Pulmonary artery endothelial cell (primary cell): ENCODE measurements at places on chromosomes 16 and 17. TPM values are rescaled to one million over a fixed set of nuclear protein-coding genes. Genes with fewer than 3 reads are reported as not detected.

TAT gene
- not detected in 2 replicates for total RNA-seq

PIMREG gene
- total RNA-seq = 24.3 and 47.6 TPM in 2 replicates

SHISA6 gene
- total RNA-seq = not detected in 2 replicates

DHX58 gene
- total RNA-seq = 9.6 TPM in 2 replicates

DNA sequence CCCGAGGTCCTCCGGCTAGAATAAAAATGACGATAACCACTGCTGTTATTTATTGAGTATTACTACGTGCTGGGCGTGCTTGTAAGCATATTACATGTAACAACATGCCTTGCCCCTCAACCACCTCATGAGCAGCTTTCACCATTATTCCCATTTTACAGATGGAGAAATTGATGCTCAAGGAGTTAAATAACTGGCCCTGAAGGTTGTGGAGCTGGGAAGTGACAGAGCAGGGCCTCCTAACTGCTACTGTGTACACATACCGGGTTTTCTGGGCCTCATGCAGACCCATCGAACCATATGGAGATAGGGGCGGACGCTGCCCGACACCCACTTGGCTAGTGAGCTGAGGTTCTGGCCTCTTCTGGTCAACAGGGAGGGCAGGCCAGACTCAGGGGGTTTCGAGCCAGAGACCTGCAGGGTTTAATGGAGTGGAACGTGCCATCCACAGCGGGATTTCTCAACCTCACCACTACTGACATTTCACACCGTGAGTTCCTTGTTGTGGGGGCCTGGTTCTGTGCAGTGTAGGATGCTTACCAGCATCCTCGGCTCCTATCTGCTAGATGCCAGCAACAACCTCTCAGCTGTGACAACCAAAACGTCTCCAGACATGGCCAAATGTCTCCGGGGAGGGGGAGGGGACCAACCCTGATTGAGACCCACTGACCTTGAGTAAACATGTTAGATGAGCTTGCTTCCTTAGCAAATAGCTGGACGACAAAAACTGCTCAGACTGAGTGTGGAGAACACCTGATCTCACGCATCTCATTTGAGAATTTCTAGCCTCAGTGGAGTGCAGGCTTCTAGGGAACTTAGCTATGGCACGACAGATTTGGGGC lies 432.0 kb downstream of the SLC39A11 start:
- no peak for DNase-seq

DNA sequence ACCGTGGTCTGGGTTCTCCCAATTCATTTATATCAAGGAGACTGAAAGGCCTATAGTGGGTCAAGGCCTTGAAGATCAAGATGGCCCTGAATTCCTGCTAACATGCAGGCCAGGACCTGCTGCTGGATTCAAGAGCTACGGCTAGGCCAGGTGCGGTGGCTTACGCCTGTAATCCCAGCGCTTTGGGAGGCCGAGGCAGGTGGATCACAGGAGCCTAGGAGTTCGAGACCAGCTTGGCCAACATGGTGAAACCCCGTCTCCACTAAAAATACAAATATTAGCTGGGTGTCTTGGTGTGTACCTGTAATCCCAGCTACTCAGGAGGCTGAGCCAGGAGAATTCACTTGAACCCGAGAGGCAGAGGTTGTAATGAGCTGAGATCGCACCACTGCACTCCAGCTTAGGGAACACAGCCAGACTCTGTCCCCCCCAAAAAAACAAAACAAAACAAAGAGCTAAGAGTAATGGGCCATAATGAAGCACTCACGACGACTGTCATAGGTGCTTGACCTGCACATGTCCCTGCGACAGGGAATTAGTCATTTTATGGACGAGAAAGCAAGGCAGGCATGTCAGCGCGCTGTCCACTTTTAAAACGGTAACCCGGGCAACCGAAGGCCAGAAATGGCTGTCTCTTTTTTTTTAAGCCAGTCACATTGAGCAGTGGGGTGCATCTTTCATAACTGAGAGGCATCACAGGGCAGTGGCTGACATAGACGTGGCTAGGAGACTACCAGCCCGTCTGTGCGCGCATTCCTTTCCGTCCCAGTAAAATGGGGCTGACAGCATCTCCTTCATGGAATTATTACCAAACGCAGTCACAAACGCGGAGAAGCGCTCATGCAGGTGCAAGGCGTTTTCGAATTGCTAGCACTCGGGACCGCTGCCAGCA lies 1.0 kb upstream of the FBRS start:
- DNase-seq = no peak

- DNase-seq = no peak
These were observed 22.8 kb downstream of the NKD1 start for GRCh38 chr16:50570808-50571598.

DNA sequence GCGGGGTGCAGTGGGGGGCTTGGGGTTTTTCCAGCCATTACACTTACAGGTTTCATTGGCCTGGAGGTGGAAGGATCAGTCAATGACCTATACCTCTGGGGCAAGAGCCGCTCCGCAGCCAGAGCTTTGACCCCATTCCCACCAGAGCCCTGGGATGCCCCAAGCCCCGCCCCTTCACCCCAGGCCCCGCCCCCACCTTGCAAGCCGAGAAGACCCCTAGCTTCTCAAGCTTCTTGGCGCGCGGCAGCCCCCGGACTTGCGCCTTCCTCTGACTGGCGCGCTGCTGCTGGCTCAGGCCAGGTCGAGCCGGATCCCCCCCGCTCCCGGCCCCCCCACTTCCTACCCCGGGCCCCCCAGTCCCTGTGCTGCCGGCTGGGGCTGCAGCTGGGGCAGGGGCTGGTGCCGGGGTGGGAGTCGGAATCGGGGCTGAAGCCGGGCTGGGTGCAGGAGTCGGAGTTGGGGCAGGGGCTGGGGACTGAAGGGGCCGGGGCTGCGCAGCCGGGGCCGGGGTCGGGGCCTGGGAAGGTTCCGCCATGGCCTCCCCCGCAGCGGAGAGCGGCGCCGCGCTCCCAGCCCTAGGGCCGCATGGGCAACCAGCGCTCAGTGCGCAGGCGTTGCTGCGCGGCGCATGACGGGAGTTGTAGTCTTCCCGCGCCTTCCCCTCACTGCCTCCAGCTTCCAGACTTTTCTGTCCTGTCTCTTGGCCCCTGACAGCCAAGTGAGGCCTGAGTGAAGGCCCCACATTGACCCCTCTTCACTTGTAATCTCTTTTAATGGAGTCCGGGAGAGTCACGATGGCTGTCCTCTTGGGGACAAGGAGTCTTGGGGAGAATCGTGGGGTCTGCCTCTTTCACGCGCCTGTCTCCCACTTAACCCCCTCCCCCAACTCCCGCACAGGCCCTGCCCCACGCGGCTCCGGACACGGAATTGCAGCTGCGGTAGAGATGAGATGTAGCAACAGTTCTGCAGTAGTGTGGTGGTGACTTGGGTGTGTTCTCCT lies at the start of gene KAT2A:
Gene KAT2A, minus strand, starts transcription at position 598 of the 1,000 bp plus-strand sequence. Its CDS starts 63 bp downstream, at position 535.
- peak; percentile 35 for DNase-seq

- no peak for DNase-seq
These were observed 4.2 kb downstream of the EIF1 start for GRCh38 chr17:41692722-41693521.

DNA sequence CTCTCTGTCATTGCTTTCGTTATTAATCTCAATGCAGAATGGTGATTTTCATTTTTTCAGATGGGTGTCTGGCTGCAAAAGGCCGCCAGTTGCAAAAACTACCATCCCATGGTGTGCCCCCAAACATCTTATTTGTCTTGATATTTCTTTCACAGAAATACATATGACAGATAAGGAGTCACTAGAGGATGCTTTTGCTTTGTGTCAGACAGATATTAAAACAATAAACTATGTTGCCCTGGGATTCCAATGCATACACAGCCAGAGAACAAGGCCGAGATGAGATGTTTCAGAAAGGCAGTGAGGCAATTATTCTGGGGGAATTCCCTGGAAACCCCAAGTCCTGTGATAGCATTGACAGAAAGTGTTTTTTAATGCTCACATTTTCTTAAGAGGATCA lies 307.7 kb downstream of the RBFOX1 start:
- no peak for DNase-seq

DNA sequence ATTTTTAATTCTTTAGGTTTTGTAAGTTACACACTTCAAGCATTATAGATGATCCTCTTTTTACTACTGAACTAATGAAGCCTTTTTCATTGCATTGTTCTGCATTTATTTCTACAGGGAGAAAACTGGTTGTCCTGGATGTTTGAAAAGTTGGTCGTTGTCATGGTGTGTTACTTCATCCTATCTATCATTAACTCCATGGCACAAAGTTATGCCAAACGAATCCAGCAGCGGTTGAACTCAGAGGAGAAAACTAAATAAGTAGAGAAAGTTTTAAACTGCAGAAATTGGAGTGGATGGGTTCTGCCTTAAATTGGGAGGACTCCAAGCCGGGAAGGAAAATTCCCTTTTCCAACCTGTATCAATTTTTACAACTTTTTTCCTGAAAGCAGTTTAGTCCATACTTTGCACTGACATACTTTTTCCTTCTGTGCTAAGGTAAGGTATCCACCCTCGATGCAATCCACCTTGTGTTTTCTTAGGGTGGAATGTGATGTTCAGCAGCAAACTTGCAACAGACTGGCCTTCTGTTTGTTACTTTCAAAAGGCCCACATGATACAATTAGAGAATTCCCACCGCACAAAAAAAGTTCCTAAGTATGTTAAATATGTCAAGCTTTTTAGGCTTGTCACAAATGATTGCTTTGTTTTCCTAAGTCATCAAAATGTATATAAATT lies 53.0 kb downstream of the TUBD1 start:
- no peak for DNase-seq

DNA sequence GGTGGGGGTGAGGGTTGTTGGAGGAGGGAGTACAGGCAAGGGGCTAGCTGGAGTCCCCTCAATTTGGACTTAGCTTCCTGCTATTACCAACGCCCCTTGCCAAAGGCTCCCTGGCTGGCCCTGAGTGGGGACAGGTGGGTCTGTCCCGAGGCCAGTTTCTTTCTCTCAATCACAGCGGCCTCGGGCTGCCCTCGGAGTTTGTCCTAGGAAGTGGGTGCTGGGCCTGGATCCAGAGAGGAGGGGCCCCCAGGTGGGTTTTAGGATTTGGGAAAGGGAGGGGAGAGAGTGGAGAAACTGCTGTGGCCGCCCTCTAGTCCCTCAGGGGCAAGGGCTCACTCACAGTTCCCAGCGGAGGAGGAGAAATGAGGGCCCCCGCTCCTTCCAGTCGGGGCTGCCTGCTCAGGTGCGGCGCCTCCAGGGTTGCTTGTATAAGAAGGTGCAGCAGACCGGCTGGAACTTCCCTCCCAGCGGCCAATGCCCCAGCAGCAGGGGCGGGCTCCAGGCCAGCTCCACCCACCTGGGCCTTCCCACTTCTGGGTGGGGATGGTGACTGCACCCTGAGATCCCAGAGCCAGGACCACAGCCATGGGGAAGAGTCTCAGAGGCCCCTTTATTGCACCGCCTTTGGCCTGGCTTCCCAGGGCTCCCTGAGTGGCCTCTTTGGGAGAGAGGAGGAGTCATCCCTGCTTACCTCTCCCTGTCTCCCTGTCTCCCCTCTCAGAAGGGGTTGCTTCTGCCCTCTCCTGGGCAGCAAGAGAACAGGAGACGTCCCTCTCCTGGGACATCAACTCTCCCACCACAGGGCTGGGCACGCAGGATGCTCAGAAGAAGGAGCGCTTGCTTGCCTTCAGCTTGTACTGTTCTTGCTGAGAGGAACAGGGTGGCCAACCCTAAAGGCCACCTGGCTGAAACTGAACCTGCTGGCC lies 112.0 kb upstream of the SMURF2 start:
- DNase-seq = no peak

GRCh38 chr17:7650509-7651096 lies at the start of gene ATP1B2:
TSS of gene ATP1B2 (plus strand) at chr17:7650926. CDS start at chr17:7651519, 593 bp downstream.
- DNase-seq = no peak

GRCh38 chr16:75868636-75869632 lies 142.6 kb upstream of the CPHXL start:
- DNase-seq = no peak

- peak; percentile 37 for DNase-seq
These were observed 3.6 kb downstream of the OSGIN1 start for GRCh38 chr16:83956336-83957289.

GRCh38 chr16:30637944-30638343 lies 12.8 kb upstream of the PRR14 start:
- DNase-seq = no peak

DNA sequence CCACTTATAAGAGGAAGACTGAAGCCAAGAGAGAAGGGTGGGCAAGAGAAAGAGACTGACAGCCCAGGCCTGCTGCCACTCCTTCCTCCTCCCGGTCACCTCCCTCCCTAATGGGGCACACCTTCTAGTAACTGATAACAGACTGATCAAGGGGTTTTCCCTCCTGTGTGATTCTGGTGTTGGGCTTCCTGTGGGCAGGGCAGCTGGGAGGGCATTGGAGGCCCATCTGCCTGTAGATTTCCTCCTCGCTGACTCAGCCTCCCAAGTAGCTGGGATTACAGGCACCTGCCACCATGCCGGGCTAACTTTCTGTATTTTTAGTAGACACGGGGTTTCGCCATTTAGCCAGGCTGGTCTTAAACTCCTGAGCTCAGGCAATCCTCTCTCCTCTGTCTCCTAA lies 16.2 kb downstream of the CA4 start:
- no peak for DNase-seq

- DNase-seq = no peak
These were observed 5.6 kb downstream of the GLIS2 start for GRCh38 chr16:4321286-4322120.

DNA sequence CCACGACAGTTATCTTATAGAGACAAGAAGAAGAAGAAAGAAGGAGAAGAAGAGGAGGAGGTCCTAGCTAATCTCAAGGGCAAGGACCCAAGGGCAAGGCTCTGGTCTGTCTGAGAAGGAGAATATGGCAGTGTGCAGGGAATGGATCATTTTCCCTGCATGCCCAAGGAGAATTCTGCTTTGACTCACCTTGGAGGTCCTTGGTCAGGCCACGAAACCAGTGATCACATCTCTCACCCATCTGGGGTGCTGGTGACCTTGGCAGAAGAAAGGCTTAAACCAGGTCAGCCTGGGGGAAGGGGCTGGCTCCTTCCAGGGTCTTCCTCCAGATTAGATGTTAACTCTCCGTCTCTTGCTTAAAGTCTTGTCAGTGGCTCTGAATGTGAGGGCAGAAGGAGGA lies 1.6 kb upstream of the FMNL1 start:
- no peak for DNase-seq

DNA sequence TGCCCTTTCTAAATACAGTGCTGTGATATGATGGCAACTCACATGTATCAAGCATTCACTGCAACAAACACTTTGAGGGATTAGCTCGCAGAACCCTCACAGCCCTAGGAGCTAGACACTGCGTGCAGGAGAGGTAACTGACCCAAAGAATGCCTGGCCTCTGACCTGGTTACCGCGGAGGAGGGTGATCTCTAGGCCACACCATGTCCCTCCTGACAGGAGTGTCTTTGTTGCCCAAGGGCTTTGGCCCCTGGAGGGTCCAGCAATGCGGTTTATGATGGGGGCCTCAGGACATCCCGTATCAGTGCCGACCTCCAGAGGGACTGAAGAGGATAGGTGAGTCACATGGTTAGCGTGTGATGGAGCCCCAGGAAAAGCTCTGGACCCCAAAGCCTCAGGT lies 130.6 kb downstream of the MGAT5B start:
- DNase-seq = no peak

- no peak for DNase-seq
These were observed 21.9 kb upstream of the EFCAB13 start for GRCh38 chr17:47301831-47302230.
